Iris pigment epithelial cell (primary cell): ENCODE measurements at places on chromosomes 5 and 9.

DNA sequence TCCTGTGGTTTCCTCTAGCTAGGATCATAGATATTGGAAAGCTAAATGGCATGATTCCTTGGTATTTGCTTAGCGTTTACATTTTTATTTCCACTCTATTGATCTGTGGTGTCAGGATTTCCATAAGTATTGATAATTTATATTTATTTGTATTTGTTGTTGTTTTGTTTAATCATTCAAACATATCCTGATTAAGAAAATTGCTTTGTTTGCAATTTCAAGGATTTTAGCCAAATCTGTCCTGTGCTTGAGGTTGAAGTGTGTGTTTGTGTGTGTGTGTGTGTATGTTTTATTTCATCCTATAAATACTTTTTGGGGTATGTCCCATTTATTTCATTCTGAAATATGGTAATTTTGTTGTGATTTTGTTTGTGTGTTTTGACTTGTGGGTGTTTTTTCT is 1884.1 kb upstream of the CDH6 start:
- no peak for DNase-seq

GRCh38 chr5:127355337-127355736 is 64.7 kb downstream of the MEGF10 start:
- DNase-seq = no peak

GRCh38 chr5:16726538-16726946 is 109.7 kb upstream of the RETREG1 start:
- DNase-seq = peak; percentile 22

GRCh38 chr5:139745132-139745799 is 50.3 kb upstream of the PSD2 start:
- DNase-seq = peak; percentile 66

DNA sequence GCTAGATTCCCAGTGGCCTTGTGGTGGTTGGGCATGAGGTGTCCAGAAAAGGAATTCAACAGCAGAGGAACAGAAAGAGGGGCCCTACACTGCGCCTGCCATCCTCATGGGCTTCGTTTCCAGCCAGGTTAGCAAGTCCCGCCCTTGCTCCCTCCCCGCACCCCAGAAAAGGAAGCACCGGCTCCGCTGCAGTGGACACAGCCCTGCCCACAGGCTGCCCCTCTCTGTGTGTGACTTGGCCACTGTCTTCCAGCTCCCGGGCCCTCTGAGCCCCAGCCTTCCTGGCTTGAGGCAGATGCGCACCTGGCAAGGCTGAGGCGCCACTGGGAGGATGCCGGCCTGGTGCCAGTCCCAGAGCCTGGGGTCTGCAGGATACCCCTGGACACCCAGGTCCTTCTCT is 305.0 kb upstream of the IRX4 start:
- DNase-seq = no peak

- peak; percentile 60 for DNase-seq
These were observed 86.9 kb downstream of the NUDT12 start for GRCh38 chr5:103475629-103476240.

DNA sequence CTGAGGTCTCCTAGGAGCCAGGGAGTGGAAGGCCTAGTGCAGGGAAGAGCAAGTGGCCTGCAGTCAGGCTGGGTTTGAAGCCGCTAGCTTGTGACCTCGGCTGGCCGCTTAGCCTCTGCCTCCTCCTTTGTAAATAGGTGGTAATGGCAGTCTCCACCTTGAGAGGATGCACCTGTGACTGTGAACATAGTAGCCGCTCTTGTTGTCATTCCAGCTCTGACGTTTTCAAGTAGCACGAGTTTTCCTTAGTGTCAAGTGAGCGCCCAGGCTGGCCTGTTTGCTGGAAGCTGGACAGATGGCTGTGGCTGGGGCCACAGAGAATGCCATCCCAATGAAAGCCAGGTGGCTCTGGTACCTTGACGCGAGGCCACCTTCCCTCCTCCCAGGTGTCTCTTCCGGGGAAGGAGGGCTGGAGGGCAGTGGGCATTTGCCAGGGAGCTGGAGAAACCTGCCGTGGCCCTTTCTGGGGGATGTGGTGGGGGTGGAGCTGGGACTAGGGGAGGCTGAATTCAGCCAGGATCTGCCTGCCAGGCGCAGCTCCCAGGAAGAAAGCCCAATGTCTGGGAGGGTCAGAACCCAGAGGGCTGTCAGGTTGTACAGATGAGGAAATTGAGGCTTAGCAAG is 2.5 kb downstream of the ASS1 start:
- no peak for DNase-seq

GRCh38 chr5:135835766-135836165 is 1.3 kb downstream of the SLC25A48 start:
- DNase-seq = no peak

- no peak for DNase-seq
These were observed 1.8 kb upstream of the TLE4 start for GRCh38 chr9:79569814-79570447.

DNA sequence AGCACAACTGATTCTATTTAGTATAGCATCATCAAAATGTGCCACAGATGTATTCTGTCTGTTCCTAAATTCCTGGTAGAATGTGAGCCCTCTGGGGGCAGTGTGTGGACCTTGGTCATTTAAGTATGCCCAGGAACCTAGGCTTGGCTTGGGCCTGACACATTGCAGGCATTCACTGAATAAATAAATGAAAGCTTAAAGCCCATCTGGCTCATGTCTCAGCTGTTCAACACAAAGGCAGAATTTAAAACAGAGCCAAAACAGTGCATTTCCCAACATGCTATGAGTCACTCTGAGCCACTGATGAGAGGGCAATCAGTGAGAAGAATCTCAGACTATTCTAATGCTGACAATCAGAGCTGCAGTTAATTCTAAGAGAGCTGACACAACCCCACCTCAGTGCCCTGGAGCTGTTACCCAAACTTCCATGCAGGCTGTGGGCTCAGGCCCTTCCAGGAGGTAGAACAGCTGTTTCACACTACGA is 8.1 kb downstream of the FAM193B start:
- DNase-seq = peak; percentile 98

DNA sequence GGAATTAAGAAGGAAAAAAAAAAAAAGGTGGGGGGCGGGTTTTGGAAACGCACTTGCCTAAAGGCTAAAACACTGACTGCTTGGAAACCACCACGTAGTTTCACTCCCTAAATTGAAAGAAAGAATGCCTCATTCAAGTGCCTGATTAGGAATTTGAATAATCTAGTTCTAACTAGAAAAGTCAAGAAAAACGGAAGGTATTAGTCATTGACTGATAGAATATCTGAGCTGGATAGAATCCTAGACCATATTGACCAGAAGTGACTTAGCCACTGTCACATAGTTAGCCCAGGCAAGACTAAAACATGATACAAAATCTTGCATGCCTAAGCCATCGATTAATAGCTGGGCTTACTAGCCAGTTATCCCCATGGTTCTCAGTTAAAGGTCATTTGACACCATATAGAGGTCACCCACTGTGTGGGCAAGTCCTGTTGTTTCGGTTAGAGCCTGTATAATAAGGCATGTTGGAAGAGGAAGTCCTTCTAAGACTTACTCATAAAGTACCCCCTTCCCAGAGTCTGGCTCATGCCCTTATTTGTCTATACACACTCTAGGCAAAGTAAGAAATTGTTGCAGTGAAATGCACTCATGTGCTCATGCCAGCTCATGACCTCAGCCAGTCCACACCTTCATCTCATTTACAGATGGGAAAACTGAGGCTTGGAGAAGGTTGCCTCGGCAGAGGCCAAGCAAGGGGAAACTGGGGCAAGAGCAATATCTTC is 40.2 kb downstream of the SH3RF2 start:
- no peak for DNase-seq

GRCh38 chr5:137216976-137217598 is 282.0 kb downstream of the SPOCK1 start:
- DNase-seq = no peak

DNA sequence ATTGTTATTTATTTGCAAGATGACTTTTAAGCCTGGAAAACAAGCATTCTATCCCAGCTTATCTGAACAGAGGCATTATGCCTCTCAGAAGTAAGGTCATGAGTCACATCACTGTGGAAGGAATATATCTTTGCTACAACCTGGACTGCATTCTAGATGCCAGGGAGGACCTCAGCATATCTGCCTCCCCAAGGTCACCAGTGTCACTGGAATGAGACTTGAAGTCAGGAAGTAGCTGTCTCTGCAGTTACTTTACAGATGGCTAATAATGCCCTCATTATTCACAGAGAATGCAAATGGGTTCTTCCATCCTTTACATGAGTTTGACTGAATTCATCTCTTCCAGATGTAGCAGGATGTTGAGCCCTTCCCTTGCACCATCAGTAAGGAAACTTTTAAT is 4.4 kb upstream of the FAM13B start:
- no peak for DNase-seq

DNA sequence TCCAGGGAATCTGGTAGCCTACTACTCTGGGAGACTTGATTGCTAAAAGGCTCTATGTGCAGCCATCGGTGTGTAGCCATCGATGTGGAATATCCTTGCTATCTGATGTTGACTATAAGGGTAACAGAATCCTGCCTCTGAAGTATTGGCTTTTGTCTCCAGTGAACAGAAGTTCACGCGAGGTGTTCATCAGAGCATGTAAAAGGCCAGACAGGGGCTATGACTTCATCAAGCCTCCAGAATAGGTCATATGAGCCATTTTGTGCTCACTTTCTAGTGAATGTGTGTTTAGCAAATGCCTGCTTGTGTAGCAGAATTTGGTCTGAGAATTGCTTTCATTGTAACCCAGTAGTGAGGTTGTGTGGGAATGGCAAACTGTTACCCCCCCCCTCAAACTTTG is 66.8 kb upstream of the RAD23B start:
- DNase-seq = no peak

GRCh38 chr5:72485430-72485974 is 21.7 kb downstream of the ZNF366 start:
- DNase-seq = no peak

- peak; percentile 89 for DNase-seq
These were observed 92.6 kb upstream of the TRIM32 start for GRCh38 chr9:116594547-116594946.

DNA sequence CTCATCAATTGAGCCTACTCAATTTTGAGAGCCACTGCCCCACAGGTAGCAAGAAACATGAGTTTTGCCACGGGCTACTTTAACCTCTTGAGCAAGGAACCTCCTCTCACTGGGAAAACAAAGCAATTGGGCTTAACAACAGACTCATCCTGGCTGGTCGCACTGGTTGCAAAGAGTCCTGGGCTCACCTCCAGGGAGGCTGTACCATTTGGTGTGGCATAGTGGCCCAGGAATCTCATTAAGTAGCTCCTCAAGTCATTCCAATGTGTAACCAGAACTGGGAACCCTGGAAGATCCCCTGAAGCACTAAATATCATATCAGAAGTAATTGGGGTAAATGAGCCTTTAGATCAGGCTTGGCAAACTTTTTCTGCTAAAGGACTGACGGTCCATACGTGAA is 78.5 kb downstream of the MYO10 start:
- no peak for DNase-seq

DNA sequence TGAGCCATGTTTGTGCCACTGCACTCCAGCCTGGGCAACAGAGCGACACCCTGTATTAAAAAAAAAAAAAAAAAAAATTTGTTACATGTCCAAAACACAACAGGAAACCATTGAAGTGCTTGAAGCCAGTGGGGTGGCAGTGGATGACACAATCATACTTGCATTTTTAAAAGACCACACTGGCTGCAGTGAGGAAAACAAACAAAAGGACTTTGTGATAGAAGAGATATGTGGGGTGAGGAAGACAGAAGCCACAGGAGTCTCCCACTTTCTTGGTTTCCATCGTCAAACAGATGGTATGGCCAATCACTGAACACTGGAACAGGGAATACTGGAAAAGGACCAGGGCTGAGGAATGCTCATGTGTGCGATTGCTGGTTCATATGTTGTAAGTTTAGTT is 20.9 kb upstream of the COMMD10 start:
- DNase-seq = no peak

DNA sequence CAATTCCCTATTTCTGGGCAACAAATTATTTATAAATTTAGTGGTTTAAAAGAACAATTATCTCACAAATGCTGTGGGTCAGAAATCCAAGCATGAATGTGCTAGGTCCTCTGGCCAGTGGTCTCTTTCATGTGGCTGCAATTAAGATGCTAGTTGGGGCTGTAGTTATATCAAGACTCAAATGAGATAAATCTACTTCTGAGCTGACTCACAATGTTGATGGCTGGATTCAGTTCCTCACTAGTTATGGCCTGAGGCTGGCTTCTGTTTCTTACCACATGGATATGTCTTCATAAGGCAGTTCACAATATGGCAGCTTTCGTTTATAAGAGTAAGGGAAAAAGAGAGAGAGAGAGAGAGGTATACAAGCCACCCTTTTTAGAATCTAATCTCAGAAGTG is 717.0 kb downstream of the PRELID2 start:
- no peak for DNase-seq
